ENCODE measurements at places on chromosomes 3 and 15.

DNA sequence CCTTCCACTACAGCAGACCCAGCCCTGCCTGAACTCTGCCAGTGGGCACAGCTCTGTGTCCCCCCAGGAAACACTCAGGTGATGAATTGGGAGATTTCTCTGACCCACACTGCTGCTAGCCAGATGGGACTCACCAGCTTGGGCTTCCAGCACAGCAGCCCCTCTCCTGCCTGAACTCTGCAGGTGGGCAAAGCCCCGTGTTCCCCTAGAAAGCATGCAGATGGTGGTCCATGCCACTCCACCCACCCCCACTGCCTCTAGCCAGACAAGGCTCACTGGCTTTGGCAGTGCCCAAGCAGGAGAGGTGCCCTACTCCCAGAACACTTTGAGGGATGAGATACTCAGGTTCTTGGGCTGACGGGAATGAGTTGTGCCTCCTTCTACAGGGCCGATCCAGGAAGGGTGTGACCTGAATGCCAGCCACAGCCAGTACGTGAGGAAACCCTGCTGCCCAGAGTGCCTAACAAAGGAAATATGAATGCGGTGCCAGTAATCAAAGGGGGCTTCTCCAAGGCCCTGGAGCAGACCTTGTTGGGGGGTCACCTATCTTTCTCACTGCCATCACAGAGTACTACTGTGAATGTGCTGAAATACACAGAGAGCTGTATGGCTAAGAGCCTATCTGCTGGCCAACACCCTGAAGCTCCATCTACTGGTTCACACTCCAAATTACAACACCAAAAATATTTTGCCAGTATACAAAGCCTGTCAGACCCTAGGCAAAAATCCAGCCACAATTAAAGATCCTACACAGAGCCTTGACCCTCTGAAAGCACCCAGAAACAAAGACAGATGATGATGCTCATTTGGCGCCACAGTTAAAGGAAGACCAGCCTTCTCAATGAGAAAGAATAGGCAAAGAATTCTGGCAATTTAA is 61.9 kb downstream of the BTLA start:
- DNase-seq, result no peak

- DNase-seq, result no peak
Observed at GRCh38 chr3:128563439-128563838, 70.4 kb upstream of the GATA2 start.

- no peak for DNase-seq
Observed at GRCh38 chr15:57245130-57245529, 131.2 kb upstream of the CGNL1 start.

GRCh38 chr3:141959589-141960554 is 83.4 kb downstream of the ATP1B3 start:
- no peak for DNase-seq

Data from CD4-positive, alpha-beta T cell treated with Interleukin-17A for 4 hours (primary cell).